ENCODE measurements at places on chromosomes 2 and 18. TPM values are rescaled to one million over a fixed set of nuclear protein-coding genes. Genes with fewer than 3 reads are reported as not detected.

- no peaks in the 10 kb centered on the region for H3K36me3 ChIP-seq
- no peaks in the 10 kb centered on the region for H3K4me1 ChIP-seq
- no peak overlapping the region for H3K27ac ChIP-seq
- no peaks in the 10 kb centered on the region for H3K27me3 ChIP-seq
- no peak overlapping the region for H3K4me3 ChIP-seq
- no peak for DNase-seq
Observed at GRCh38 chr2:59909147-59909546, 644.3 kb downstream of the BCL11A start.

Gene CEBPZOS
- polyA plus RNA-seq = 29.1 TPM

- H3K4me1 ChIP-seq = no peaks in the 10 kb centered on the region
- H3K27me3 ChIP-seq = no peaks in the 10 kb centered on the region
Observed at GRCh38 chr2:124804014-124804940, 779.2 kb downstream of the CNTNAP5 start.

DNA sequence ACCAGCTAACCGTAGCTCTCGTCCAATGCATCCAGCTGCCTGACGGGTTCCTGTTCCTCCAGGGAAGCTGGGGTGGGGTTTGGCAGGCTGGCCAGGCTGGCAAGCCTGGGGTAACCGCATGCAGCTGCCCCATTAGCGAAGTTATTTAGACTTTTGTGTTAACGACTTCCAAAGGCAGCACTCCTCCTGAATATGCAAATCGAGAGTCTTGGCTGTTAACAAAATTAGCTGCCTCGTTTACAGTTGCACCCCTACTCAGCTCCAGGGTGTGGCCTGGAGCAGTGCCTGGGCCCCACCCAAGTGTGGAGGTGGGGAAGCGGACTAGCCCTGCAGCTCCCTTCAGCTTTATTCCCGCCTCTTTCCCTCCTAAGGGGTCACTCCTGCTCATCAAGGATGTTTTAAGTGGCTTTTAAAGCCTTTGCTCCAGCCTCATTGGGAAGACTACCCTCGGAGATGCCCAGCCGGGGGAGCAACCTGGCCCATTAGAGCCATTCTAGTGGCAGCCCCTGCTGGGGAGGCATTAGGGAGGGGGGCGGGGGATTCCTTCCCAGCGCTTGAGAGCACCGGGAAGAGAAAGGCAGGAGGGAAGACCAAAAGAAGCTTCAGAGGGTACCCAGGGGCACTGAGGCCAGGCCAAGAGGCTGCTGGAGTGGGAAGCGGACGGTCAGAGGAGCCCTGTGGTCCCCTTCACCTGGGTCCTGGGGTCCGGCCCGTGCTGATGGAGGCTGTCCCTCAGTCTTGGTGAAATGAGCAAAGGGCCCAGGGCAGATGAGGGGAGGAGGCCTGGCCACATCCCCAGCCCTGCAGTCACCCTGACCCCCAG lies 204.1 kb downstream of the CELF4 start:
- peaks cover 12% of the 10 kb centered on the region for H3K27me3 ChIP-seq
- H3K4me3 ChIP-seq = no peak overlapping the region
- no peak overlapping the region for H3K27ac ChIP-seq
- H3K4me1 ChIP-seq = no peaks in the 10 kb centered on the region

GRCh38 chr2:183868707-183869106 lies 729.6 kb upstream of the ZNF804A start:
- no peaks in the 10 kb centered on the region for H3K27me3 ChIP-seq
- H3K4me1 ChIP-seq = no peaks in the 10 kb centered on the region
- H3K4me3 ChIP-seq = no peak overlapping the region
- no peak overlapping the region for H3K27ac ChIP-seq

Gene C2orf80
- polyA plus RNA-seq = not detected

- no peaks in the 10 kb centered on the region for H3K27me3 ChIP-seq
- no peaks in the 10 kb centered on the region for H3K4me1 ChIP-seq
- H3K4me3 ChIP-seq = no peak overlapping the region
- no peak overlapping the region for H3K27ac ChIP-seq
- no peak for DNase-seq
Observed at GRCh38 chr18:27724362-27724761, 452.6 kb downstream of the CDH2 start.

GRCh38 chr2:188607501-188607900 lies 315.8 kb downstream of the GULP1 start:
- H3K36me3 ChIP-seq = no peaks in the 10 kb centered on the region
- H3K27me3 ChIP-seq = no peaks in the 10 kb centered on the region
- no peak overlapping the region for H3K4me3 ChIP-seq

Gene ATP6V1C2
- 0.05 TPM for polyA plus RNA-seq

Gene SH3BP4
- 85.2 TPM for polyA plus RNA-seq

- DNase-seq = no peak
- H3K4me1 ChIP-seq = no peaks in the 10 kb centered on the region
- no peaks in the 10 kb centered on the region for H3K27me3 ChIP-seq
- no peaks in the 10 kb centered on the region for H3K36me3 ChIP-seq
- no peak overlapping the region for H3K4me3 ChIP-seq
Observed at GRCh38 chr18:39960550-39960949, 1994.5 kb upstream of the PIK3C3 start.

DNA sequence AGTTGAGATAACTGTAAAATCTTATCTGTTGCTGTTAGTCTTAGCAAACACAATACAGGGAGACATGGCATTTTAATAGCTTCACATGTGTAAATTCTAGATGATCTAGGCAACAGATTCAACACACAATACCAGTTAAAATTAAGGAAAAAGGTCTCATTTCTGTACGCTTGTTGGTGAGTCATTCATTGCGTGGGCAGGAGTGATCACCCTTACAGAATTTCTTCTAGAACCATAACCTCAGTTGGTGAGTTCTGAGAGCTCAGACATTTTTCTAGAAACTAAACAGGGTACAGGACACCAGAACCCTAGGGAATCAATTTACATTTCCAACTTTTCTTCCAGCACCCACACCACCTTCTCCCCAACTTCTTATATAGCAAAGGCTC lies 81.9 kb downstream of the SLC8A1 start:
- no peak overlapping the region for H3K4me3 ChIP-seq
- H3K36me3 ChIP-seq = no peaks in the 10 kb centered on the region
- no peaks in the 10 kb centered on the region for H3K27me3 ChIP-seq

GRCh38 chr2:128726911-128727310 lies 408.2 kb upstream of the HS6ST1 start:
- H3K4me1 ChIP-seq = no peaks in the 10 kb centered on the region
- H3K4me3 ChIP-seq = no peak overlapping the region
- H3K27ac ChIP-seq = no peak overlapping the region
- no peaks in the 10 kb centered on the region for H3K36me3 ChIP-seq

DNA sequence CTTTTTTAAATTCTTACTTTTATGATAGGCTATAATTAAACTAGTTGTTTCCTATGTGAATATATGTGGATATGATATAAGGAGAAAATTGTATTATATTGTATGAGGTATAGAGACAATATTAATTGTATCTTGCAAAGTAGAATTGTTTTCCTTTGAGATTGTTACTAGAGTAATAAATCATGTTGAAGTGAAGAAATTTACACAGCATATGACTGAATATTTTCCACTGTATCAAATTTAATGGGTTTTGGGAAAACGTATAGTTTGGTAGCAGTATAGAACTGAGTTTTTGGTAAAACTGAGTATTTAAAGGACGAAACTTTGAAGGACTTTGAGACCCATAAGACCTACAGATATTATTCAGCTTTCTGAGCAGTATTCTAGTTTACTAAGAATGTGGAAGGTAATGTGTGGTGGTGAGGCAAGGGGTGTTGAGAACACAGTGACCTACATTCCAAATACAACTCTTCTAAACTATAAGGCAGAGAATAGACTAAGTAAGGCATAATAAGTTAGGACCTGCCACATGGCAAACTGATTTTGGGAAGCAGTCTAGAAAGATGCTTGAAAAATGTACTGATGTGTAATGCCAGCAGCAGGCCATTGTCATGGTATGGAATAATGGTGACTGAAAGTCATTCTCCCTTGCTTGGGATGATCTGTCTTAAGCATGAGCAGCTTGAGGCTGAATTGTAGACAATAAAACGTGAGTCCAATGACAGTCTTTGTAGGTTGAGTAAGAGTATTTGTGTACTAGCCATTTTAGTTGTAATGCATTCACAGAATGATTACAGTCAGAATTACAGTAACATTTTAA lies 29.6 kb downstream of the PKP4 start:
- peaks cover 10% of the 10 kb centered on the region for H3K4me1 ChIP-seq
- DNase-seq = no peak
- H3K36me3 ChIP-seq = no peaks in the 10 kb centered on the region
- no peaks in the 10 kb centered on the region for H3K27me3 ChIP-seq
- H3K4me3 ChIP-seq = no peak overlapping the region
- no peak overlapping the region for H3K27ac ChIP-seq

DNA sequence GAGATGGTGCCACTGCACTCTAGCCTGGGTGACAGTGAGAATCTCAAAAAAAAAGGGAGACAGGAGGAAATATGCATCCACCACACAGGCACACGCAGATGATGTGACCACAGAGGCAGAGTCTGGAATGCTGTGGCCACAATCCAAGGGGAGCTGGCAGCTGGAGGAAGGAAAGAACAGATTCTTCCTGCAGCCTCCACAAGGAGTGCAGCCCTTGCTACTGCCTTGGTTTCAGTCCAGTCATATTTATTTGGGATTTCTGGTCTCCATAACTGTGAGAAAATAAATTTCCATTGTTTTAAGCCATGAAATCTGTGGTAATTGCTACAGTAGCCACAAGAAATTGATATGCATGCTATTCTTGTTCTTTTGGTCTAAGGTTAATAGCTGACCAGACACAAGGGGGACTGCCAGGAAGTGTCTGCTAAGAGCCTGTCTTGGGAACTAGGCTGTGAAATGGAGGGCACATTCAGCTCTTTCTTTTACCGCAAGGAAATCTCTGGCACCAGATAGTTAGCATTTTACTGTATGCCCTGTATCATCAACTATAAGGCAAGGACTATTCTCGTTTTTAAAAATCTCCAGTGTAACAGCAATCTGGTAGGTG lies 133.1 kb upstream of the SEC11C start:
- H3K27me3 ChIP-seq = no peaks in the 10 kb centered on the region
- H3K4me1 ChIP-seq = peaks cover 7% of the 10 kb centered on the region
- no peak overlapping the region for H3K4me3 ChIP-seq
- no peaks in the 10 kb centered on the region for H3K36me3 ChIP-seq
- H3K27ac ChIP-seq = no peak overlapping the region
- DNase-seq = no peak

Gene EPAS1
- 214 TPM for polyA plus RNA-seq

Gene FOXD4L1
- polyA plus RNA-seq = 0.06 TPM

- DNase-seq = no peak
- H3K27ac ChIP-seq = no peak overlapping the region
- no peaks in the 10 kb centered on the region for H3K27me3 ChIP-seq
- H3K36me3 ChIP-seq = no peaks in the 10 kb centered on the region
Observed at GRCh38 chr18:39340418-39340817, 1774.8 kb upstream of the CELF4 start.

- no peak overlapping the region for H3K27ac ChIP-seq
- H3K4me3 ChIP-seq = no peak overlapping the region
- H3K36me3 ChIP-seq = no peaks in the 10 kb centered on the region
- no peak for DNase-seq
- H3K27me3 ChIP-seq = no peaks in the 10 kb centered on the region
Observed at GRCh38 chr2:45902781-45903375, 251.4 kb downstream of the PRKCE start.

DNA sequence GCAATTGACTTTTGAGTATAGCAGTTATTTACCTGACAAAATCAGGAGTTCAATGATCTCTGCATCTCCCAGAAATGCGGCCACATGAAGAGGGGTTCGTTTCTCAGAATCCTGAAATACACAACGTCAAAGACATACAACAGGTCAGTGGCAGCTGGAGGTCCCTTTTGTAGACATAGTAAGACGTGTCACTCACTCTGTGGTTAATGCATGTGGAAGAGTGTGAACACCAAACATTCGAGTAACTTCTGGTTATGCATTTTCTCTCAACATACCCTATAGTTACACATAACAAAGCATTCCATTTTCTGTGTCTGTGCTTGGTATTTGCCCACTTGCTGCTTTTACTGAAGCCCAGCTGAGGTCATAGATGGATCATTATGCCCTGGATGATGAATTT lies 163.6 kb downstream of the ANKRD44 start:
- DNase-seq = no peak
- no peak overlapping the region for H3K27ac ChIP-seq
- H3K36me3 ChIP-seq = no peaks in the 10 kb centered on the region
- H3K4me3 ChIP-seq = no peak overlapping the region
- no peaks in the 10 kb centered on the region for H3K27me3 ChIP-seq
- H3K4me1 ChIP-seq = no peaks in the 10 kb centered on the region

Gene C18orf32
- 18.7 TPM for polyA plus RNA-seq

Gene RAB6C
- not detected for polyA plus RNA-seq

- no peak overlapping the region for H3K27ac ChIP-seq
- H3K4me3 ChIP-seq = no peak overlapping the region
- peaks cover 7% of the 10 kb centered on the region for H3K4me1 ChIP-seq
- no peaks in the 10 kb centered on the region for H3K27me3 ChIP-seq
Observed at GRCh38 chr2:216015722-216016464, 2.5 kb upstream of the MREG start.

Gene LDLRAD4
- polyA plus RNA-seq = 5.3 TPM

Gene LYG2
- not detected for polyA plus RNA-seq

DNA sequence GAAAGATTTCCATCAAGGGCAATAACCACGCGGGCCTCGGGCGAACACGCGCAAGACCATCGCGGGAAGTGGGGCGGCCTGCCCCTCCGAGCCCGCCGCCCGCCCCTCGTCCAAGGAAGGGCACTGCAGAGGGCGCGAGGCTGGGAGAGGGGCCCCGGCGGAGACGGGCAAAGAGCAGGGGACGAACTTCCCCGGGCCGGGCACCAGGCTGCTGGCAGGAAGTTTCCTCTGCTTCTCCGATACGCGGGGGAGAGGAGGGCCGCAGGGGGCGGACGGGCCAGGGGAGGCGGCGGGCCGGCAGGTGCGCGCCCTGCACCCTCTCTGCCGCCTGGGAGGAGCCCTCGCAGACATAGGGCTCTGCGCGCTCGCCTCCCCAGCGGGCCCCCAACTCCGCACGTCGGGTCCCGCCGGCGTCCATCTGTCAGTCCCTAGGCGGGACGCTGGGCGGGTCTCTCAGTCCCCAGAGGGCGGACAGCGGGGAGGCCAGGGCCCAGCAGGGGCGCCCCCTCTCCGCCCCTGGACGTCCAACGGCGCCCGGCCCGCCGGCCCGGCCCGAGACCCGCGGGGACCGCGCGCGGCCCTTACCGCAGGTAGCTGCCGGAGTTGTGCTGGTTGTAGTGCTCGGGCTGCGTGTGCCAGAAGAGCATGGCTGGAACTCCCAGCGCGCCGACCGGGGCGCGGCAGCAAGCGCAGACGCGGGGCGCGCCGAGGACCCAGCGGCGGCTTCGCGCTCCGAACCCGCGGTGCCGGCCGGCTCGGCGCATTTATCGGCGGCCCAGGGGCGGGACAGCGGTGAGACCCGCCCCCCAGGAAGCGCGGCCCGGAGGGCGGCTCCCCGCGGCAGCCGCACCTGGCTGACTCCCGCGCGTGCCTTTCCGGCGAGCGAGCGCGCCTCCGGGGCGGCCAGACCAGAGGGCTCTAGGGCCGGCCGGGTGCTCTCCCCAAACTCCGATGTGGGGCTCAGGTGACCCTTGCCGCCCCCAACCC lies at the start of gene TFCP2L1:
TFCP2L1 (minus strand) TSS at position 740 of the 987 bp plus-strand sequence; CDS start at position 647, 93 bp downstream.
- H3K4me1 ChIP-seq = no peaks in the 10 kb centered on the region
- no peak within 1 kb of the TSS for H3K4me3 ChIP-seq
- peaks cover 29% of the 10 kb centered on the region for H3K27me3 ChIP-seq
- DNase-seq = no peak

Gene SPATA3
- not detected for polyA plus RNA-seq

- H3K27ac ChIP-seq = no peak overlapping the region
- H3K36me3 ChIP-seq = no peaks in the 10 kb centered on the region
- H3K4me1 ChIP-seq = peaks cover 49% of the 10 kb centered on the region
Observed at GRCh38 chr2:230413479-230413878, 2.5 kb upstream of the SP100 start.

GRCh38 chr2:232632904-232633412 lies 446 bp upstream of the EFHD1 start:
- H3K4me3 ChIP-seq = peak overlapping the region; percentile 1
- no peak for DNase-seq
- H3K27me3 ChIP-seq = peaks cover 24% of the 10 kb centered on the region
- no peaks in the 10 kb centered on the region for H3K36me3 ChIP-seq

Gene CD8B2
- not detected for polyA plus RNA-seq
